Hematopoietic multipotent progenitor cell treated with erythropoietin and hydrocortisone succinate and interleukin-3 and kit ligand, for 8 days (in vitro differentiated cells): ENCODE measurements at places on chromosomes 16 and 17.
A peak's percentile ranks its signal among the peaks of the same experiment; 100 is the strongest.

DNA sequence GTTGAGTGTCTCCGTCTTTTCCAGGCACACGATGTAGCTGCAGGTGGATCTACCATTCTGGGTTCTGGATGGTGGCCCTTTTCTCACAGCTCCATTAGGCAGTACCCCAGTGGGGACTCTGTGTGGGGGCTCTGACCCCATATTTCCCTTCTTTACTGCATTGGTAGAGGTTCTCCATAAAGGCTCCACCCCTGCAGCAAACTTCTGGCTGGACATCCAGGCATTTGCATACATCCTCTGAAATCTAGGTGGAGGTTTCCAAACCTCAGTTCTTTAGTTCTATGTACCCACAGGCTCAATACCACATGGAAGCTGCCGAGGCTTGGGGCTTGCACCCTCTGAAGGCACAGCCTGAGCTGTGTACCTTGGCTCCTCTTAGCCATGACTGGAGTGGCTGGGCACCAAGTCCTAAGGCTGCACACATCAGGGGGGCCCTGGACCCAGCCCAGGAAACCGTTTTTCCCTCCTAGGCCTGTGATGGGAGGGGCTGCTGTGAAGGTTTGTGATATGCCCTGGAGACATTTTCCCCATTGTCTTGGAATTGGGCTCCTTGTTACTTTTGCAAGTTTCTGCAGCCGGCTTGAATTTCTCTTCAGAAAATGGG lies 14.0 kb downstream of the ABCC1 start:
- no peak for DNase-seq

DNA sequence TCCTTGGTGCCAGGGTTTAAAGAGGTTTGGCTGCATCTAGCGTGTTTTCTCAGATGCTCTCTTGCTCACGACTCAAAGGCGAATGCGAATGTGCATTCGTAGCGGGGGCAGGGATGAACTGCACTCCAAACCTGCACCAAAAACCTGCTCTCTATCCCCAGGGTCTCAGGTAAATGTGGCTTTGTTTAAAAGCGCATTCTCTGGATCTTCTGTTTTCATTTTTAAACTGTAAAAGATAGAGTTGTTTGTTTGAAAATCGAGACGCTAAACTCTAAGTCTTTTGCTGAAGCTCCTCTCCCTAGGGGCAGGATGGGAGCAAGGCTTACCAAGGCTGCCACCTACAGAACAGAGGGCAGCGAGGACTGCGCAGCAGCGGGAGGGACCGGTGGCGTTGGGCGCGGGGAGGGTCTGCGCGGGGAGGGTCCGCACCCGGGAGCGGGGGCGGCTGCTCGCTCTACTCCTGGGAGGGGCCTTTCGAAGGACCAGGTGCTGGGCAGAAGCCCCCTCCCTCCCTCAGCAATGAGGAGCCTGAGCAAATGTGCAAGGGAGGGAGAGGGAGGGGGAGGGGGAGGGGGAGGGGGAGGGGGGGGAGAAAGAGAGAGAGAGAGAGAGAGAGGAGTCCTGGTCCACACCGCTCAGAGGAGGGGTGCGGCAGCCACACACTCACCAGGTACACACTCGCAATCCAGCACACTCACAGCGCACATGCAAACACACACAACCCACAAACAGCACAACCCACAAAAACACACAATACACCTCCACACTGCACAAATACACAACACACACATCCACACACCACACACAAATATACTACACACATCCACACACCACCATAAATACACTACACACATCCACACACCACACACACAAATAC lies 142.8 kb downstream of the GRIN2A start:
- DNase-seq: no peak

DNA sequence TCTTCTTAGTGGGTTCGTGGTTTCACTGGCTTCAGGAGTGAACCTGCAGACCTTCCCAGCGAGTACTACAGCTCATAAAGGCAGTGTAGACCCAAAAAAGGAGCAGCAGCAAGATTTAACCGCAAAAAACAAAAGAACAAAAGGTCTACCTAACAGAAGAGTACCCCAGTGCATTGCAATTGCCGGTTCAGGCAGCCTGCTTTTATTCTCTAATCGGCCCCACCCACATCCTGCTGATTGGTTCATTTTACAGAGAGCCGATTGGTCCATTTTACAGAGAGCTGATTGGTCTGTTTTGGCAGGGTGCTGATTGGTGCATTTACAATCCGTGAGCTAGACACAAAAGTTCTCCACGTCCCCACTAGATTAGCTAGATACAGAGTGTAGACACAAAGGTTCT lies 2.0 kb upstream of the ARRB2 start:
- peak; percentile 79 for DNase-seq

GRCh38 chr17:29933379-29933778 lies 3.4 kb upstream of the SSH2 start:
- no peak for DNase-seq

DNA sequence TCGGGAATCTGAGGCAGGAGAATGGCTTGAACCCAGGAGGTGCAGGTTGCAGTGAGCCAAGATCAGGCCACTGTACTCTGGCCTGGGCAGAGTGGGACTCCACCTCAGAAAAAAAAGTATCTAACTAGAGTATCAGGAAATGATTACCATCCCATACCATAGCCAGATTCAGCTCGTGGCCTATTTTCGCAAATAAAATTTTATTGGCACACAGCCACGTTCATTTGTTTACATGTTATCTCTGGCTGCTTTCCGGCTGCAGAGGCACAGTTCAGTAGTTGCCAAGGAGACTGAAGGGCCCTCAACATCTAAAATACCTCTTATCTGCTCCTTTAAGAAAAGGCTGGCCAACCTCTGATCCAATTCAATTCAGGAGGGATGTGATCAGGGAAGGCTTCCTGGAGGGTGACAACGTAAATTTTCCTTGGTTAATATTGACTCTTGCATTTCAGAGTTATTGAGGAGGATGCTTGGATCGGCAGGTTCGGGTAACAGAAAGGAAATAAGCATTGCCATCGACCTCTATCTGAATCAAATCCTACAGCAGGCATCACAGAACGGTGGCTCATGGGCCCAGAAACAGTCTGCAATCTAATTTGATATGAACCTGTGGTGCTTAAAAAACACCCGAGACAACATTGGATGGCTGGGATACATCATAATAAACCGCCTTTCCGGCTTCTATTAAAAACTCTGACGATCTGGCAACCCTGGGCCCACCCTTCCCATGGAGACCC lies 73.8 kb downstream of the XYLT1 start:
- peak; percentile 84 for DNase-seq

GRCh38 chr16:9906218-9906617 lies 276.0 kb downstream of the GRIN2A start:
- no peak for DNase-seq

DNA sequence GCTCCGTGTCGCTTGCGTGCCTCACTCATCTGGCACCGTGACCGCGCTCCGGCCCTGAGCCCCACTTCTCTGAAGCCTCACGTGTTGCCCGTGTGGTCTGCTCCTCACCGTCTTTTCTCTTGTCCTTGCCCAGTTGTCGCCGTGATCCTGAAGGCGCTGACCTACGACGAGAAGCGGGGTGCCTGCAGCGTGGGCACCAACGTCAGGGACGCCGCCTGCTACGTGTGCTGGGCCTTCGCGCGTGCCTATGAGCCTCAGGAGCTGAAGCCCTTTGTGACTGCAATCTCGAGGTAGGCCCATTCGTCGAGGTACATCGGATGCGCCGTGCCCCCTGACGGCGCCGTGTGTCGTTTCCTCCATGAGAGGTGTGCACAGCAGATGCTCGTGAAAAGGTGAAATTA lies 30.3 kb upstream of the ZNF750 start:
- DNase-seq: no peak

- DNase-seq: peak; percentile 26
Observed at GRCh38 chr17:8572764-8573163, 57.8 kb downstream of the MYH10 start.

DNA sequence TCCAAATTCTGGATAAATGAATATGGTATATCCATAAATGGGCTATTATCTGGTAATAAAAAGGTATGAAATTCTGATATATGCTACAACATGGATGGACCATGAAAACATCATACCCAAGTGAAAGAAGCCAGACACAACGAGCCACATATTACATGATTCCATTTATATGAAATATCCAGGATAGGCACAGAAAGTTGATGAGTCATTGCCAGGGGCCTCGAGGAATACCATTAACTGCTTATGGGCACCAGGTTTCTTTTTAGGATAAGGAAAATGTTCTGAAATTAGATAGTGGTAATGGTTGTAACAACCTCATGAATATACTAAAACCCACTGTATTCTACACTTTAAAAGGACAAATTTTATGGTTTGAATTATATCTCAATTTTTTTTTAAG lies 123.2 kb downstream of the PITPNC1 start:
- DNase-seq: no peak
